ENCODE measurements at places on chromosomes 11 and 22. TPM values are rescaled to one million over a fixed set of nuclear protein-coding genes. Genes with fewer than 3 reads are reported as not detected.

GRCh38 chr11:104098132-104098531, 61.7 kb downstream of the DDI1 start:
- no peak for DNase-seq

GRCh38 chr11:36239636-36240035, 49.6 kb downstream of the COMMD9 start:
- no peak for DNase-seq

GRCh38 chr11:78244080-78244479, 55.4 kb downstream of the USP35 start:
- DNase-seq = no peak

GRCh38 chr22:40031766-40032470, 37.2 kb downstream of the FAM83F start:
- DNase-seq = no peak

The CRYBB2 gene
- not detected for total RNA-seq

- no peak for DNase-seq
Measured at GRCh38 chr11:116692318-116693101, 80.3 kb downstream of the BUD13 start.

GRCh38 chr11:89612096-89612495, 98.0 kb upstream of the TRIM77 start:
- no peak for DNase-seq

- DNase-seq = no peak
Measured at GRCh38 chr11:22928207-22928917, 68.1 kb upstream of the CCDC179 start.

The AMPD3 gene
- 42.1 TPM for total RNA-seq

GRCh38 chr11:34255101-34255500, 102.7 kb downstream of the ABTB2 start:
- no peak for DNase-seq

- no peak for DNase-seq
Measured at GRCh38 chr22:23107487-23108248, 34.1 kb downstream of the RSPH14 start.

- DNase-seq = no peak
Measured at GRCh38 chr11:101321222-101321621, 191.6 kb upstream of the PGR start.

- DNase-seq = no peak
Measured at GRCh38 chr11:56906683-56907148, 82.0 kb upstream of the OR5AK2 start.

GRCh38 chr11:64165842-64166635, at the start of gene MACROD1:
Gene MACROD1 (minus strand): TSS chr11:64166113. CDS start chr11:64165994, 119 bp downstream.
- peak; percentile 69 for DNase-seq

- DNase-seq = no peak
Measured at GRCh38 chr11:34149274-34149673, 43.8 kb downstream of the NAT10 start.

The OR52N4 gene
- 2.2 TPM for total RNA-seq

GRCh38 chr11:23425381-23425780, 565.1 kb upstream of the CCDC179 start:
- no peak for DNase-seq

GRCh38 chr22:44454113-44454769, 43.8 kb downstream of the RTL6 start:
- no peak for DNase-seq

The NRGN gene
- total RNA-seq = 0.67 TPM

GRCh38 chr22:39690881-39691605, 120.5 kb downstream of the CACNA1I start:
- DNase-seq = no peak

- DNase-seq = no peak
Measured at GRCh38 chr11:131914361-131914774, 544.0 kb downstream of the NTM start.

DNA sequence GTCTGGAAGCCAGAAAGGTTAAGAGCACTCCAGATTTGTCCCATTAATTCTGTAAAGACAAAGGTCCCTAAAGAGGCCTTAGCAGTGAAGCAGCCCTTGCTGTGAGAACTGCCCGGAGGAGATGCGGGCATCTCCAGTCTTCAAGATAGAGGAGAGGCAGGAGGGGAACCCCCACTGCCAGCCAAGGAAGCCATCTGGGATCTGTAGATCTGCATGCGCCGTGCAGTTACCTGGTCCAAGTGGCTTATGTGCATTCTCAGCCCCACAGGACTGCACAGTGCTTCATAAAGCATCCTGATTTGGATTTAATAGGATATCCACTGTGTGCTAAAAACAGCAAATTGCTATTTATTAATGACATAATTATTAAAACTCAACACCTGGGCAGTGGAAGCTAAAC, 834.6 kb downstream of the NTM start:
- no peak for DNase-seq

The IL18 gene
- total RNA-seq = not detected

The PRAME gene
- total RNA-seq = not detected

DNA sequence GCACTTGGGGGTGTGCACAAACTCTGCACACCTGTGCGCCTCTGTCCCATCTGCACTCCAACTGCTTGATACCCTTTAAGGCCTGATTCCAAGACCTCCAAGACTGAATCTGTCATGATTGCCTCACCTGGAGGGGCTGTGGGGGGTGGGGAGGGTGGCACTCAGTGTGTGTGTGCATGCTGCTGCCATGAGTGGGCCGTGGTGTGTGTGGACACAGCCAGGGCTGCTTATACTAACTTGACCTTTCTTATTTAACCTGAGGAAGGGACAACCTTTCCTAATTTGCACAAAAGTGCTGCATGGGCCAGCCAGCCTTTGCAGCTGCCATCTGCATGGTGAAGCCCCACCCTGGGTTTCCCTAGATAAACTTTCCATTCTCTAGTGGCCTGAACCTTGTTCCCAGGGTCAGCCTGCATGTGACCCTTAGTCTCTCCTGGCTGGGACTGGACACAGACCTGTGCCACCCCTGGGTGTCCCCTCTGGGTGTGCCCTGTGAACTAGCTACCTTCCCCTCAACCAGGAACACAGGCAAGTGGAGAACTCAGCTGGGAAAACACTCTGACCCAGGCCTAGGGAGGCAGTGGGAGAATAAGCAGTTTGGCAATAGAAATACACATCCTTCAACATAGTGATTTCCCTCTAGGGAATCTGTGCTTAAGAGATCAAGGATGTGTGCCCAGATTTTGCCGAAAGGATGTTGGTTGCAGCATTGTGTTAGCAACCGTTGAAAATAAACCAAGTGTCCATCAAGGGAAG, 45.4 kb upstream of the DKK3 start:
- DNase-seq = no peak
